Calu3 (cell line): ENCODE measurements at places on chromosomes 16 and 17. TPM values are rescaled to one million over a fixed set of nuclear protein-coding genes. Genes with fewer than 3 reads are reported as not detected.

The PRM3 gene
- not detected in 2 replicates for total RNA-seq

The SRR gene
- 6.4 and 7.0 TPM in 2 replicates for total RNA-seq

GRCh38 chr16:81530296-81530721, 85.7 kb downstream of the CMIP start:
- DNase-seq = no peak

DNA sequence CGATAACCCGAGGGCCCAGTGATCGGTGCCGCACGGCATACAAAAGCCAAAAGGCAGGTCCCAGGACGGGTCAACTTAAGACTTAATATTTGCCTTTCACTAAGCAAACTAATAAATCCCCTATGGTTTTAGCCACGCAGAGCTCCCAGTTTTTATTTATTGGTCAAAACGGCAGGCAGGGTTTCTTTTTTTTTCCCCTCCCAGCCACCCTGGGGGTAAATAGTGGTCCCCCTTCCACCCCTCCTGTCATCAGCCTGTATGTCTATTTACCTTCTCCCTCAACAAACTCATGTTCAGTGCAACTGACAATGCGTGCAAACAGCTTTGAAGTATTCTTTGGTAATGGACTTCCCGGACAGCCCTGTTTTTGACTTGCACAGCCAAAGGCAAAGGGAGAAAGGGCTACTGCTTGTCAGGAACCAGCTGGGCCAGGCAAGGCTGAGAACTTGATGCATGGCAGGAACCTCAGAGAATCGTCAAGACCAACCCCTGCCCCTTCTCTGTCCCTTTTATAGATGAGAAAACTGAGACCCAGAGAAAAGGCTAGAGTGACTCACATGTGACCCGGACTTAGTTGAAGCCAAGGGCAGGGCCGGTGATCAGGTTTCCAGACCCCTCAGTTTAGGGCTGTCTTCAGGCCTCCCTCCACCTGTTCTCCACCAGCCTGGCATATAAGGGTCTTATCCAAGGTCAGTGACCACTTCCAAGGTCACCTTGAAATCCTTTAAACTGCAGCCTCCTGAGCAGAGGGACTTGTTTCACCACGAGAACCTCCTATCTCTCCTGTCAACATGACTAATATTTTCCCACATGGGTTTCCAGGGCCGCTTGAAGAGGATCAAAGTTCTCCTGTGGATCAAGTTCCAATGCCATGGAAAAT, 279.0 kb downstream of the SOX9 start:
- DNase-seq = no peak

GRCh38 chr17:35486920-35487732, 38.6 kb upstream of the SLFN13 start:
- peak; percentile 16 for DNase-seq

The PGAP3 gene
- 1,186 and 1,276 TPM in 2 replicates for total RNA-seq

The FAM83G gene
- 21.2 and 21.5 TPM in 2 replicates for total RNA-seq

- DNase-seq = no peak
Measured at GRCh38 chr16:12627394-12627793, 176.3 kb downstream of the CPPED1 start.

DNA sequence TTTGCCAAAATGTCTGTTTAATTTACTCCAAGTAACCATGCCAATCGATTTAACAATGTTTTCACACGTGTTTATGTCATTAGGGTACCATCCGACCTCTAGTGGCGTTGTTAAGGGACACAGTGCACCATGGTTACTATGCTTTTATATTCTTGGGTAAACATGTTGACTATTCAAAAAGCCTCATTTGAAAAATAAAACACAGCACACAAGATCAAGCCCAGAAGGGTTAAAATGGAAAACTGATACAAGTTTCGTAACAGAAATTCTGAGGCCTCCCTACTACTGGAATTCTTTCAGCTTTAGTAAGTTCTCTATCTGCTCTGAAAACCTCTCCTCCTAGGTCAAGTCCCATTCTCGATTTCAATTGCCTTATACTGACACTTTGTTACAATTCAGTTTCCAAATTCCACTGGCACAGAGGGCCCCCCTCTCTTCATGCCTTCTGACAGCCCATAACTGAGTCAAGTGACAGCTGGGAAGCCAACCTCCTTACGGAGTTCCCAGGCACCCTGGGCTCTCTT, 2.1 kb downstream of the CFAP20 start:
- no peak for DNase-seq

- no peak for DNase-seq
Measured at GRCh38 chr17:77828749-77829539, 129.6 kb upstream of the TNRC6C start.

- DNase-seq = no peak
Measured at GRCh38 chr17:66747578-66748275, 87.2 kb upstream of the CACNG5 start.

DNA sequence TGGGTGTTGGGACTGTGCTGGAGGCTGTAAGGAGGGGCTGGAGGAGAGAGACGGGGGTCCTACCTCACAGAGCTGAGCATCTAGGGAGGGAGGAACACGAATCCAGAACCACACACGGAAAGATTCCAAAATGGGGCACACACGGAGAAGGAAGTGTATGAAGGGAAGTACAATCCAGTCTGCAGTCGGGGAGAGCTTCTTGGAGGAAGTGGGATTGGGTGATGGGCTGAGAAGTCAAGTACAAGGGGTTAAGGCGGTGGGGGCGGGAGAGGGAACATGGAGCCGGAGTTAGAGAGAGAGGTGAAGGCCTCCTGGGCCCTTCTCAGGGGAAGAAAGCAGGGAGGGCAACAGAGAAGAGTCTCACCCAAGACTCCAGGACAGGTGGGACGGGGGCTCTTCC, 107.5 kb upstream of the CREBBP start:
- DNase-seq = no peak

DNA sequence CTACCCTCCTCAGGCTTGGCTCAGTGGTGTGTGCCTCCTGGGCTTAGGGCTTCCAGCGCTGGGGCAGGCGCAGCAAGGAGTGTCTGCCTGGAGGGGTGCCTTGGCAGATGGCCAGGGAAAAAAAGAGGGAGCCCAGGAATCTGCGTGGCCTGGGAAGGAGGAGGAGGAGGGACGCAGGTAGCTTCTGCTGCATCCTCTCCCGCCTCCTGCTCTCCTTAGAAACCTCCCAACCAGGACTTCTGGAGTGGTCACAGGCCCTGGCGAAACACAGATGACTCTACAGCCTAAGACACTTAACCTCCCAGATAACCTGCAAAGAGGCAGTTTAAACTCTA, 7.3 kb upstream of the BCAR1 start:
- DNase-seq = no peak

The YBX2 gene
- 0.24 and 0.49 TPM in 2 replicates for total RNA-seq

DNA sequence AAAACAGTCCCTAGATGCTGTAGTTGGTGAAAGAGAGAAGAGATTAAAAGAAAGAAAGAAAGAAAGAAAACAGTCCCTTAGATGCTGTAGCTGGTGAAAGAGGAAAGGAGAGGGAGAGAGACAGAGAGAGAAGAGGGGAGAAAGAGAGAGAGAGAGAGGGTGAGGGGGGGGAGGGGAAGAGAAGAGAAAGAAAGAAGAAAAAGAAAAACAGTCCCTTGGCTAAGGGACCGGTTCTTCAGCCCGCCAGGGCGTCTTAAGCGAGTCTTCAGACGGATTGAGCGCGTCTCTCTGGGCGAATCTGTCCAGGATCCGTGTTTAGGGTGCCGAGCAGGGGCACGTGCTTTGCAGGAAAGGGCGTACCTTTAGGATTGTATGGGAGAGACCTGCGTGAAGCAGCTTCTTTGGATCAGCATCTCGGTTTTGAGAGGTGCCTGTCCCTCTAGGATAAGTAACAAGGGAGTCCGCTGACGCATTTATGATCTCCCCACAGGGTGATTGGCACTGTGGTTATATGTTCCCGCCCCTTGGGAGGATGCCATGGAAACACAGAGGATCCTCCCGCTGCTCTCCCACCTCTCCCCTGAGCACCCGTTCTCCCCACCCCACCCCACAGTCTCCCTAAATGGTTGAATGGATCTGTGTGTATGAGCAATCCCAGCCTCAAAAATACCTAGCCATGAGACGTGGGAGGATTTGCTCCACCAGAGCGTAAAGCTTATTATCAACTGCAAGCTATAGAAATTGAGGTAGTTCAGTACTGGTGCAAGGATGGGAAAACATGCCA, 16.7 kb downstream of the GNGT2 start:
- peak; percentile 23 for DNase-seq

- no peak for DNase-seq
Measured at GRCh38 chr17:78438694-78439325, 60.4 kb downstream of the PGS1 start.

DNA sequence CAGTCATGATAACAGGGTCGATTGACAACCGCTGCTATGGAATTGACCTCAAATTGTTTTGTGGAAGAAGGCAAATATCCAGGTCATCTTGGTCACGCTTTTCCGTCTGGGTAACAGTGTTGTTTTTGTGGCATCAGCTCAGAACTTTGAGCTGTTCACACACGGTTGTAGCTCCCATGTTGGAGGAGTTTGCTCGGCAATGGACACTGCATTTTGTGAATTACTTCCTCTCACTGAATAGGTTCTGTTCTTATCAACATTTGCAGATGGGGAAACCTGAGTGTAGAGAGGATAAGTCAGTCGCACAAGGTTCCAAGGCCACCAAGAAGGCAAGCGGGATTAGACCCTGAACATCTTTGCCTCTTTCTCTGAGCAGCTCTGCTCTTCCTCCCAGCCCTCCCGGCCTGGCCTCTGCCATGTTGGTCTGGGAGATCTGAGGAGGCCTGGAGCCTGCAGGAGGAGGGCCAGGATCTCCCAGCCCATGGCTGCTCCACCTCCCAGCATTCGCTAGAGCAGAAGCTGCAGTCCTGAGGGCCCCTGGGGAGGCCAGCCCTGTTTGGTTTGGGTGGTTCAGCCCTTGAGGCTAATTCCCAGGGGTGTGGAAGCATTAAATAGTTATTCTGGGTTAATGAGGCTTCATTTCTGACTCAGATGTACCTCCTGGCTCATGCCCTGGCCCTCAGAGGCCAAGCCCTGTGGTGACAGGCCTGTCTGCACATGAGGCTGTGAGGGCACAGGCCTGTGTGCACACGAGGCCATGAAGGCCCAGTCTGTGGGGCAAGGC, 154.1 kb upstream of the PLCG2 start:
- no peak for DNase-seq

The HOXB5 gene
- total RNA-seq = 47.2 and 48.5 TPM in 2 replicates

The DPEP3 gene
- total RNA-seq = not detected in 2 replicates

- DNase-seq = no peak
Measured at GRCh38 chr16:26050472-26050871, 358.7 kb downstream of the HS3ST4 start.

The TNFRSF17 gene
- not detected in 2 replicates for total RNA-seq

The EFCAB5 gene
- total RNA-seq = 0.17 and 0.50 TPM in 2 replicates

DNA sequence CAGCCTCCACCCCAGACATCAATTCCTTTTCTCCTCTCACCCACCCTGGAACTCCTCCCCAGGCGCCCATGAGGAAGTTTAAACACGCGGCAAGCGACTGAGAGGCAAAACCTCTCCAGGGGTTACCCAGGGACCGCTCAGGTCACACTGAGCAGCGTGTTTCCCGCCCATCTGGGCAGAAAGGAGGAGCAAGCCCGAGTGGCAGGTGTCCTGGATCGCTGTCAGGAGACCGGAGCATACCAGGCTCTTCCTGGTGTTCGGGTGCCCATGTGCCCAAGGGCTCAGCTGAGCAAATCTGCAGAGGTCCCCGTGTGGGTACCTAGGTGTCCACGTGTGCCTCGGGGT, 491 bp downstream of the SLC25A19 start:
- DNase-seq = peak; percentile 49

- DNase-seq = no peak
Measured at GRCh38 chr17:29133121-29133713, 47.0 kb downstream of the MYO18A start.

The WFIKKN1 gene
- total RNA-seq = 0.66 and 0.90 TPM in 2 replicates

DNA sequence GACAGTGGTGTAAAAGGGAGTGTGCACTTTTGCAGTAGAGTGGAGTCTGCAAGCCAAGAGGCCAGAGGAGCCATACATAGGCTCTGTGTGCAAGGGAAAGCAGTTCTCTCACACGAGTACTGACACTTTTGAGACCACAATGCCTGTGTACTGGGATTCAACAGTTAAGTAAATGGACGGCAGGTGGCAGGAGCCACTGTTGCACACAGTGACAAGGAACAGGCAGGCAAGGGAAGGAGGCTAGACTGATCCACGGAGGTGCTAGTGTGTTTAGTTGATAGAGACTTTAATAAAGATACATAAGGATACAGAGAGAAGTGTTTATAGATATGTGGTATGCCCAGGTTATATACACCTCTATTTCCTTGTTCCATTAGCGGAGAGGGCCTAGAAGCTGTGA, 67.0 kb downstream of the MPRIP start:
- DNase-seq = no peak

The BRICD5 gene
- total RNA-seq = 15.8 and 17.3 TPM in 2 replicates
